GOT3 (cell line): ENCODE measurements at places on chromosomes 3 and 15.

- DNase-seq: no peak
These were observed 75.0 kb downstream of the SEMA5B start for GRCh38 chr3:122952520-122952919.

GRCh38 chr3:18841422-18842343, 306.6 kb upstream of the KCNH8 start:
- DNase-seq: no peak

DNA sequence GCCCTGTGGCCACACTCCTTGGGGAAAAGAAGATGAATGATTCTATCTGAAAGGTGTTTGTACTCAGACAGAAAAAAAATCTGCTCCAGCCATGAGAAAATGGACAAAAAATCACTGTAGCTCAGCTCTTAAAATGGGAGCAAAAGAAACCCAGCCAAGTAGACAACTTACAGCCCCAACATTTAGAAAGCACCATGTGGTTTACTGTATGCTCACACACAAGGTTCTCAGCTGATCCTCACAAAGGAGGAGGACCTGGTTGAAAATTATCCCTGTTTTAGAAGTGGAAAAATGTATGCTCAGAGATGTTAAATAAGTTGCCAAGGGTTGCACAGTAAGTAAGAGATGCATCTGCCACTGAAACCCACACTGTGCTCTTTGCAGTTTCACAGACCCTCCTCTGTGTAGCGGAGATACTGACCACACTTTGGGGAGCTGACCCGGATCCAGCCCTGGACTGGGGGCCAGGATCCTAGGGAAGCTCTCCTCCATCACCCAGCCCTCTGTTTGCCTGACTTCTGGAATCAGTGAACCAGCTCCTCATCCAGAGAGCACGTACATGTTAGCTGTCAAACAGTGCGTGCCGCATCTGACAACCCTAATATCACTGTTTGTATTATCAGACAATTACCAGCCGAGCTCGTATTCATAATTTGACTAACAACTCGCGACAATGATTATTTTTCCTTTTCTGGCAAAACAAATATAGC, 32.7 kb upstream of the TPRG1 start:
- no peak for DNase-seq

DNA sequence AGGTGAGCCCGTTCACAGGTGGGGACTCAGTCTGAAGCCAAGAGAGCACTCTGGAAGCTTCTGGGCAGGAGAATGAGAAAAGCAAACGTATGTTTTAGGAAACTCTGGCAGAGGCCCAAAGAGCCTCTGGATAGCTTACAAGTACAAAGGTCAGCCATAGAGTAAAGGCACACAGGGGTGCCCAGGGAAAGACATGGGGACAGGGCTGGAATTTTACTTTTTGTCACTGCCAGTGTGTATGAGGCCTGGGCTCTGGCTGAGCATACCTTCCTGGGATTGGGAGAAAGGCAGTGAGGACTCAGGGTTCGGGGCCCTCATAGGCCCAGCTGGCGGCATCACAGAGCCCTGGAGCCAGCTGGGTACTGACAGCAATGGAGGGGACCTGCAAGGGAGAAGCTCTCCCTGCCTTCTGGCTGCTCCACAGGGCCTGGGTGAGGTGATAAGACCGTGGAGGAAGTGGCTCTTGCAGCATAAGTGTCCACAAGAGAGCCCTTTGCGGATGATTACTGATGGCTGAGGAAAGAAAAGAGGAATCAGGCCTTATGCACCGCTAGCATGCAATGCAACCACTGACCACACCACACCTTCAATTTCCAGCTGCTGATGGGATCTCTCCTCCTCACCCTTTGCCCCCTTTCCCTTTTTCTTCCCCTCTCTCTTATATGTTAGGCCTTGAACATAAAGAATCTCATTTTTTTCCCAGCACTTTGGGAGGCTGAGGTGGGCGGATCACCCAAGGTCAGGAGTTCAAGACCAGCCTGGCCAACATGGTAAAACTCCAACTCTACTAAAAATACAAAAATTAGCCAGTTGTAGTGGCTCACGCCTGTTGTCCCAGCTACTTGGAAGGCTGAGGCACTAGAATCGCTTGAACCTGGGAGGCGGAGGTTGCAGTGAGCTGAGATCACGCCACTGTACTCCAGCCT, 25.1 kb upstream of the BCL2L10 start:
- DNase-seq: no peak

DNA sequence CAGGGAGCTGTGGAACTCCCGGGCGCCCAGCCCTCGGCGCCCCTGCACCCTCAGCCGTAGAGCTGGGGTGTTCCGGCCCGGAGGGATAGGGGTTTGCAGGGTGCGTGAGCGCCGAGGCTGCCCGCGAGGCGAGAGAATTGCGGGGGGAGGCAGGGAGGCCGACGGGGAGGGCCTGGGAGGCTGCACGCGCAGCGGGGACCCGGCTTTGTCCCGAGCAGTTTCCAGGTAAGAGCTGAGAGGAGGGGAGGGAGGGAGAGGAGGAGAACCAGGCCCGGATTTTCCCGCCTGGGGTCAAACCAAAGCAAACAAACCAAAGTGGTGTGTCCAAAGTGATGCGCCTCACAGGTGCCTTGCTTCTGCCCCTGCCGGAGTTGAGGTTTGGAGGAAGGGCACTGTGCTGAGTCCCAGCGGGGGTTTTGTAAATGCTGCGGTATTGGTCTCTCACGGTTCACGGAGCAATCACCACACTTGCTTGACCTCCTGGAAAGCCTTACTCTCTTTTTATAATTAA, 146.4 kb downstream of the TJP1 start:
- no peak for DNase-seq

GRCh38 chr3:52086976-52087663, 30.7 kb upstream of the DUSP7 start:
- DNase-seq: no peak
